ENCODE measurements at places on chromosomes 5 and 9. TPM values are rescaled to one million over a fixed set of nuclear protein-coding genes. Genes with fewer than 3 reads are reported as not detected.

Gene PDLIM7
- 70.4 TPM for total RNA-seq

DNA sequence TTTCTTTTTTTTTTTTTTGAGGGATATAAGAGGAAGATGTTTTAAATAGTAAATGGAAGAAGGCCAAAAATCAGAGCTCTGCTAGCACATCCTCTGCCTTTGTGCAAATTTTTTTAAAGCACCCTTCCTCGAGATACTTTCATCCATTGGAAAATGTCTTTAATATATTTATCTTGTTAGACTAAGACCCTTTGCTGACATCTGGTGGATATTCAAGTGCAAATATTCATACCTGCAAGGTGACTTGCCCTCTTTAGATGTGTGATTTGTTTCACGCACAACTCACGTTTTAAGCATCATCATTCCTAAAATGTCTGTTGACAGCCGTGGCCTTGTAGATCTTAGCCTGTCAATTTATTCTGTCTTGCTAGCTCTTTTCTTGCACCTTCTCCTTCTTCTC, 258.5 kb downstream of the AGTPBP1 start:
- DNase-seq = no peak
- H3K27ac ChIP-seq = no peak overlapping the region
- H3K4me3 ChIP-seq = no peak overlapping the region
- no peaks in the 10 kb centered on the region for H3K4me1 ChIP-seq
- no peaks in the 10 kb centered on the region for H3K27me3 ChIP-seq

GRCh38 chr9:34892886-34893285, 65.2 kb upstream of the PHF24 start:
- H3K4me1 ChIP-seq = no peaks in the 10 kb centered on the region
- H3K4me3 ChIP-seq = no peak overlapping the region
- peaks cover 42% of the 10 kb centered on the region for H3K27me3 ChIP-seq
- H3K36me3 ChIP-seq = no peaks in the 10 kb centered on the region
- no peak for DNase-seq
- no peak overlapping the region for H3K27ac ChIP-seq

DNA sequence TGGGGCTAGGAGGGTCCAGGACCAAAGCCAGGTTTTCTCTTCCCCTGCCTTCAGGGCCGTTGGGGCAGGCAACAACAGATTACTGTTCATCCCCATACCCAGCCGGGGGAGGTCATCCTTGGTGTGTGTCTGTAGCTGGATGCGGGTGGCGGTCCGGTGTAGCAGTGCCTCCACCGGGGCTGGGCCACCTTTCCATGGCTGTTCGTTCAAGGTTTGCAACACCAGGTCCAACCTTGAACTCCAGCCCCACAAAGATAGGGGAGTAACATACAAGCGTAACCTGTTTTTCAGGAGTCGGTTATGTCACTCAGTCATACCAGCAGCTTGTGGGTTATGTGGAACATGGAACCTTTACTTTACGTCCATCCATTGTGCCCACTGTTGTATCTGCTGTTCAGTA, 58.5 kb upstream of the FAM120A start:
- no peak overlapping the region for H3K27ac ChIP-seq
- H3K36me3 ChIP-seq = no peaks in the 10 kb centered on the region
- H3K27me3 ChIP-seq = peaks cover 2% of the 10 kb centered on the region
- no peak overlapping the region for H3K4me3 ChIP-seq
- no peak for DNase-seq

Data from IMR-90 (cell line).